Left lobe of liver (tissue), 2 donors: ENCODE measurements at places on chromosomes 6 and 20. TPM values are rescaled to one million over a fixed set of nuclear protein-coding genes. Genes with fewer than 3 reads are reported as not detected.

ELOVL2 gene
- 5.9 TPM for total RNA-seq

TSBP1 gene
- not detected for total RNA-seq

- DNase-seq, result no peak
These were observed 558.2 kb upstream of the JAG1 start for GRCh38 chr20:11231742-11232648.

- peak; percentile 14 for DNase-seq
These were observed 51.7 kb downstream of the VSTM2L start for GRCh38 chr20:37954626-37955025.

DNA sequence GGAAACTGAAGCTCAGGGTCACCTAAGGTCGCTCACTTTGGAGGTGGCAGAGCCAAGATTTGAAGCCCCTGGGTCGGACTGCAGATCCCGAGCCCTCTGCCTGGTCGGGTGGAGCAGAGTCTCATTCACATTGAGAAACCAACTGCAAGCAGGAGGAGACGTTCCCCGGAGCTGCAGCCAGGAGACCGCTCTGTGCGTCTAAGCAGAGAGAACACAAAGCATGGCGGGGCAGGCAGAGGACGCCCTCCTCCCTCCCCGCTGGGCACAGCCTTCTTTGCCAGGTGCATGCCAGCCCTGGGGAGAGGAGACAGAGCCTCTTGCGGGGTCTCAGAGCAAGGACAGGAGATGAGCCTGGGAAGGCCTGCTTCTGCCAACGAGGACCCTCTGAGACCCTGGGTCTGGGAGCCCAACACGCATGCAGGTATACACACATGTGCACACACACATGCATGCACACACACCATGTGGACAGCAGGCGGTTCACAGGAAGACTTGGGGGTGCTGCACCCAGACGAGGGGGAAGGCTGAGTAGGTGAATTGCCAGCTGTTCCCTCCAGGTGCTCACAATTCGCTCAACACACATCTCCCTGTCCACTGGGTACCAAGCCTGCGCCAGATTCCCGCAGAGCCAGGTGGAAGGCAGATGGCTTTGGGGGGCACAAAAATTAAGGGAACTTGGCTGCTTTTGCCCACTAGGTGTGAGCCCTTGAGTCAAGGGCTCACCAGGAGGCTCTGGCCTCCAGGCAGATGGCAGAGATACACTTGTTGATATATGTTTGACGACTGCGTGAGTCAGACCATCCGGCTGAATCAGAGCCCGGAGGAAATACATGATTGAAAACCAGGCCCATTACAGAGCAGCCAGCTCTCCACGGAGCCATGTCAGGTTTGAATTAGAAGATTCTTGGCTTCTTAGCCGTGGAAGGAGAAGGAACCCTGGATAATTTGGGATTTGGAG, 5.5 kb upstream of the NTSR1 start:
- DNase-seq, result no peak

- DNase-seq, result no peak
These were observed 159.1 kb downstream of the PKHD1 start for GRCh38 chr6:51928320-51928719.

CRISP3 gene
- total RNA-seq, result 0.13 TPM
